ENCODE measurements at places on chromosomes 5 and 9. TPM values are rescaled to one million over a fixed set of nuclear protein-coding genes. Genes with fewer than 3 reads are reported as not detected.

The NME5 gene
- 24.9 TPM for polyA plus RNA-seq

- no peak for DNase-seq
Measured at GRCh38 chr9:32677931-32678330, 42.5 kb upstream of the TAF1L start.

- DNase-seq: no peak
Measured at GRCh38 chr5:135589152-135589551, 10.4 kb upstream of the CXCL14 start.

The SQSTM1 gene
- polyA plus RNA-seq: 86.4 TPM

GRCh38 chr9:21728781-21729180, 73.7 kb upstream of the MTAP start:
- no peak for DNase-seq

- DNase-seq: no peak
Measured at GRCh38 chr5:82570-82969, 9.4 kb upstream of the PLEKHG4B start.

DNA sequence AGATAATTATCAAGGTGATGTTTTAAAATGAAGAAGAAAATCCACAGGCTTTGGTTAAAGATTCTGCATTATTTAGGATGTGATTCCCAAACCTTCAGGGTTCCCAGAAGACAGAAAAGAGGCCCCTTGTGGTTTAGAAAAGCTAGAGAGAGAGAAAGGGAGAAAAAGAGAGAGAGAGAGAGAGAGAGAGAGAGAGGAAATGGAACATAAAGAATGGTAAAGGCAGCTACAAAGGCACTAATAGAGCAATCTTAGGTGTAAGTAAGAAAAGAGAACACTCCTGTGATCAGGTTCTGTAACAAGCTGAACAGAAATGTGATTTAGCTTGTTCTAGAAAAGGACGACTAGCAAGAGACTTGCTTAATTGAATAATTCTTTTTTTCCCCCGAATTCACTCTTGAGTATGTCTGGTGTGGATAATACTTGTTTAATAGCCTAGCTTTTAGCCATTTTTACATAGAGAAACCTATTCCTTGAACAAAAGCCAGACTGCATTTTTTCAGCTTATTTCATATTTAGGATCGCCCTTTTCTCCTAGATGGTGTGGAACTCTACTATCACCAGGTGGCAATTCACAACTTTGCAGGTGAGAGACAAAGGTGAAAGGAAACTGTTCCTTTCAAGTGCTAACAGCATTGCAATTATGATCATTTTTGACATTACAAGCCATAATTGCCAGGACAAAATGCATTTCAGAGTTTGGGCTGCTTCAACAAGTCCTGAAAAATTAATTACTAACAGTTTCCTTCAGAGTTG, 57.6 kb upstream of the SH3GL2 start:
- no peak for DNase-seq

GRCh38 chr5:141434006-141434405, 3.7 kb downstream of the PCDHGA12 start:
- no peak for DNase-seq

DNA sequence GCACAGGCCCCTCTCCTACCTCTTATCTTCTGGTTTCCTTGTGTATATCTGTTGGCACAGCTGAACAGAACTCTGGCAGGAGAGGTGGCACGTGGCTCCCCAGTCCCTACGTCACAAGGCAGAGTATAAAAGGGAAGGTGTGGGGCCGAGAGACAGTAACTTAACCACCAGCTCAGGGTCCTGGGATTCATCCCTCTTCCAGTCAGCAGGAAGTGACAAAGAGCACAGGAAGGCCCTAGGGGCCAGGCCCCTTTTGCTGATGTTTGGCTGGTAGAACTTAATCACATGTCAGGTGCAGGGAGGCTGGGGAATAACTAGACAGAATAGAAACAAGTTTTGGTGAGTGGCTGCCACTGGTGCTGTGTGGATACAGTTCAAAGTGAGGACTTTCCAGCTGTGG, 4.5 kb upstream of the ICE1 start:
- no peak for DNase-seq

DNA sequence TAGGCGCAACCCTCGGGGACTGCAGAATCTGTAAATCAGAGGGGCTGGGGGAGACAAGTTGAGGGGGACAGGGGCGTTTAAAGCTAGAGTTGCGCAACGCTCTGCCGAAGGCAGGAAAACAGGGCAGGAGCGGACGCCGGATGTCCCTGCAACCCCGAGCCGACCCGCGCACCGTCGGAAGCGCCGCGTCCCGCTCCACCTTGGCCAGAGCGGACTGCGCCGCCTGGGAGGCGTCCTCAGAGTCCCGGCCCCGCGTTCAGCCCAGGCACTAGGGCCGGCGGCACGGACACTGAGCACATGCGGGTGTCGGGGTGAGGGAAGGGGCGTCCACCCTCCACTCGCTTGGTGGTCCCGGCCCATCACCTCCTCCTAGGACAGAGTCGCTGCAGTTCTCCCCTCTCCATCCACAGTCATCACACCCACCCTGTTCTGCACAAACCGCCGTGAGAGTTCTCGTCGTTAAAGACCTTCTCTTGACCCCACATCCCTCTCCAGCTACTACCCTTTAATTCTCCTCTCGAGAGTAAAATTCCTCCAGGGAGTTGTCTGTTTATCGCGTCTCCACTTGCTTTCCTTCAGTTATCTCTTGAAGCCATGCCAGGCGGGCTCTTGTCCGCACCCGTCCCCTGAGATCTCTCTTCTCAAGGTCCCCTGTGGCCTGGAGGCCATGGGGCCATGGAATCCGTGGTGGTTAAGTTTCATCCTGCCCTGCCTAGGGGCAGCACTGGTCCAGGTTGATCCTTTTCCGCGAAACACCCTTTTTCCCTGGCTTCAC, 796 bp upstream of the PDLIM7 start:
- DNase-seq: no peak

The PHF24 gene
- 0.17 TPM for polyA plus RNA-seq

DNA sequence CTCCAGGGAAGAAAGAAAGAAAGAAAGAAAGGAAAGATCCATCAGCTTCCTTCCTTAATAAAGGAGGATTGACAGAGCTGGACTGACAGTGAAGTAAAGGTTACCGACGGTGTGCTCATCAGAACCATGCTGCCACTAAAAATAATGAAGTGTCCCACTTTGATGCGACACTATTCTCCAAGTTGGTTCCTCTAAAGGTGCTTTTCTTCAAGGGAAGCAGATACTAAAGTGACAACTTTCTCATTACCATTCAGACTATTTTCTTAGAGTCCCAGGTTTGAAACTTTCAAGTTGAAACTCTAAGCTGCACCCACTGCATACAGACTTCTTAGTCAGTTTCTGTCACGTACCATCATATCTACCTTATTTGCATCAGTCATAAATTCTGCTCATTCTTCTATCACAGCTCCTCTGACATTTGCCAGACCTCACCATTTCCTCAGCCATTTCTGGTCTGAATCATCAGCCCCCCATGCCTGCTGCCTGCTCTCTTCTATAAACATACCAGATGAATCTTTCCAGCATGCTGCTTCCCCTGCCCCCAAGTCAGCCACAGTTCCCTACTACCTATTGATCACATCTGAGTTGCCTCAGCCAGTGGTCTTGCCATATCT, 177.6 kb downstream of the DEPDC1B start:
- DNase-seq: no peak

DNA sequence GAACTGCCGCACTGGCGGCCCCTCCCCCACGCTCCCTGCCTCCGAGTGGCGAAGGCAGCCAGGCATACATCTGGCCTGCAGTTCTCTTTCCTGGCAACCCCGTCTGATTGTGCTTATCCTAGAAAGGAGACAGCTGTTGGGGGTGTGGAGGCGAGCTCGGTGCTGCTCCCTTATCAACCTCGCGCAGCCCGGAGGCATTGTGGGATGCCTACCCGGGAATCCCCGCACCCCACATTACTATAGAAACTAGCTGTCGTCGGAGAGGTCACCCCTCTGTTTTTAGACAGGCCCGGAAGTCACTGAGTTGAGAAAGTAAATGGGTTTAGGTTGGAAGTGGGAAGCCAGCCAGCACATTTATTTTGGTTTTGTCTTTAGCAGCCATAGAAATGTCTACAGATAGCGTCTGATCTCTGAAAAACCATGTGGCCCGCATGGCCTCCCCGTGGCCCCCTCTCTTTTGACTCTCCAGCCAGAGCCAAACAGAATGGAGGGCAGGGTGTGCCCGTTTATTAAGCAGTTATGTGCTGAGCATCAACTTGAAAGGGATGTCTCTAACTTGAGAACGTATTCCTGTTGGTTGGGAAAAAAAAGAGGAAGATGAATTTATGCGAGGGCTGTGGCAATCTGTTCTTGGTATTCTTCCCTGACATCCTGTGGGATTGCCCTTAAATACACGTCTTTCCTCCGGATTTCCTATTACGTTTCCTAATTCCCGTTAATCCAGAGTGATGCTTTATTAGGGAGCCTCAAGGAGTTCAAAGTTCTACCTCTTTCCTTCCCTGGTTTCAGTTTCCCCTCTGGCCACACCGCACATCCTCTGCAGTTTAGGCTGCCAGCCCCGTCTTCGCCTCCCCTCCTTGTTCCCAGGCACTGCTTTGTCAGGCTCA, 3.9 kb downstream of the STC2 start:
- DNase-seq: peak; percentile 61

- DNase-seq: no peak
Measured at GRCh38 chr9:86642721-86643120, 288.5 kb upstream of the TUT7 start.

The NIPAL4 gene
- 0.32 TPM for polyA plus RNA-seq

The DOCK8 gene
- 10.8 TPM for polyA plus RNA-seq

DNA sequence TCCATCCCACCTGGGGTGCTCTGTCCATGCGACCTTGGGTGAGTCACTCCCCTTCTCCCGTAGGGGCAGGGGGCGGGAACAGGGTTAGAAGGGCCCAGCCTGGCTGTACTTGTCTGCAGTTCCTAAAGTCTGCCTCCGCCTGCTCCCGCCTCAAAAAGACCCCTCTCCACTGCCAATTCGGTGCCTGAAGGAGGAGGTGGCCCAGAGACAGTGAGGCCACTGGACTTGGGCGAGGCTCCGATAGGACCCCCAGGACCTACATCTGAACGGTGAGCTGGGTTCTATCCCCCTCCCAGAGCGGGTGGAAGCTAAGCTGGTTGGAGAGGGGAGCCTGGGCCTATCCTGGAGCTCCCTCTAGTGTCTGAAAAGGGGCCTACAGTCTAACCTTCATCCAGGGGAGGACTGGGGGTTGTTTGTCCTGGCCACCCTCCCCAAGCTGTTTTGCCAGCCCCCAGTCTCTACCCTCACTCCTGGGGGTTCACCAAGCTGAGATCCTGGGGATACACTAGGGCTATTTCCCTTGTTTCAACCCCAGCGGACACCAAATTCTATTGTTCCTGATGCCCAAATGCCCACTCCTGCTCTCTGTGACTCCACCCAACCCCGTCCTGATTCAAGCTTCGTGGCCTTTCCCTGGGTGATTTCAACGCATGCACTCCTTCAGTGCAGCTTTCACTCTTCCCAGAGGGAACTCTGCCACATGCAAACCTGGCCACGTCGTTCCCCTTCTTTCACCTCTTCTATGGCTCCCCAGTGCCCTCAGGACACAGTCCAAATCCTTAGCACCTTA, 6.1 kb upstream of the CRB2 start:
- DNase-seq: no peak

The STPG3 gene
- 1.1 TPM for polyA plus RNA-seq

DNA sequence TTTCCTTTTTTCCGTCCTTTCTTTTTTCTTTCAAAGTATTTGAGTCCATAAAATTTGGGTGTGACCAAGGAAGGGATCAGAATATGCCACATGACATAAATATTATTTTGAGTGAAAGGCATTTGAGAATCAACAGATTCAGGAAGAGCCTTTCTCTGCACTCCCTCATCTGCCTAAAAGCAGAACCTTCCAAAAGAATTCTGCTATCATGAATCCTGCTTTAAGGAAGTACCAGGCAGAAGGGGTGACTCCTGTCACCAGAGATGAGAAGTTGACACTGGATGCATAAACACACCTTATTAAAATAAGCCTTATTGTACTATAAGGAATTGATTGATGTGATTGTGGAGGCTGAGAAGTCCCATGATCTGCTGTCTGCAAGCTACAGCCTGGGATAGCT, 196.7 kb downstream of the SREK1 start:
- DNase-seq: no peak

The NUTM2F gene
- not detected for polyA plus RNA-seq

DNA sequence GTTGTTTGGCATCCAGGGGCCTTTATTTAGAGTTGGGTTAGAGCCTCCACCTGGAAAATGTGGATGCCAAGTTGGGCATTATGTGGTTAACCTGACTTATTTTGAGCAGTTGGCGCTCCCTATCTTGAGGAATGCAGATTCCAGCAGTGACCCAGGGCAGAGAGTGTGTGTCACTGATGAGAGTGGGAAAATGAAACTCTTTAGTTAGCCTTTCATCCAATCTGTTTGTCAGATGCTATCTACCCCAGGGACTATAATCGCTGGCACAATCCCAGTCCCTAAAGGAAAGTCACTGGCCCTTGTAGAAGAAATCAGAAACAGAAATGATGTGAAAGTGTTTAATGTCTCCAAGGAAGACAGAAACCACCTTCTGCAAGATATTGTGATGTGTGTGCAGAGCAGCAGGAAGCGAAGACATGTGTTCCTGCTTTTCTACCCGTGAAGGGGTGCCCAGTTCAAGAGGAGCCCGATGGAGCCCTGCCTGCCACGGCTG, 10.2 kb upstream of the STING1 start:
- no peak for DNase-seq

The HBEGF gene
- polyA plus RNA-seq: 10.0 TPM

DNA sequence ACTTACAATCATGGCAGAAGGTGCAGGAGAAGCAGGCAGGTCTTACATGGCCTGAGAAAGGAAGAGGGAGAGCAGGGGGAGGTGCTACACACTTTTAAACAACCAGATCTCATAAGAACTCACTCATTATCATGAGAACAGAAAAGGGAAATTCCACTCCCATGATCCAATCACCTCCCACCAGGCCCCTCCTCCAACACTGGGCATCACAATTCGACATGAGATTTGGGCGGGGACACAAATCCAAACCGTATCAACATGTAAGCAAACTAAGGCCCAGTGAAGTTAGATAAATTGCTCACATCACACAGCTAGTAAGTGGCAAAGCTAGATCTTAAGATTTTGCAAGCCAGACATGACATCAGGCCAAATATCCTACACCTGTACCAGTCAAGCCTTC, 48.3 kb upstream of the RIC1 start:
- DNase-seq: no peak

DNA sequence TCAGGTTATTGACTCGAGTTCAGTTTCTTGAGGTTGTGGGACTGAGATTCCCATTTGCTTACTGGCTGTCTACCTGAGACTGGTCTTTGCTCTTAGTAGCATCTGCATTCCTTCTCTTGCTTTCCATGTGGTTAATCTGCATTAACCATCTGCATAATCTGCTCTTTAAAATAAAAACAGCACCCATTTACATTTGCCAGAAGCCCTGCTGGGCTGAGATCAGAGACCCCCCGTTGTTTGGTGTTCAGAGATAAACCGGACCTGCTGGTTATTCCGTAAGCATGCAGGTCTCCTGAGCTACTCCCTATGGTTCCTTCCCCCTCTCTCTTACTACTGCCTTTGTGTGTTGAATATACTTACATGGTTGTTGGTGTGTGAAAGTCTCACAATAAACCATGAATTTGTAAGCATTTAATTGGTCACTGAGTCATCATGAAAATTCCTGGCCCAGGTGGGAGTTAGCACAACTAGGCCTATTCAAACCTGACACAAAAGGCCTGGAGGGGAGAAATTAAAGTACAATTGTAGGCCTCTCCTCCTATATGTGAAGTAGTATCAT, 396.7 kb downstream of the MRPS30 start:
- no peak for DNase-seq

The CFAP90 gene
- polyA plus RNA-seq: 4.6 TPM

The ADAMTSL2 gene
- polyA plus RNA-seq: 1.3 TPM
